Activated CD4-positive, CD25-positive, alpha-beta regulatory T cell treated with anti-CD3 and anti-CD28 coated beads, Interleukin-2, amount 50 U/mL, for 16 hours (primary cell): ENCODE measurements at places on chromosomes 6 and 20.

DNA sequence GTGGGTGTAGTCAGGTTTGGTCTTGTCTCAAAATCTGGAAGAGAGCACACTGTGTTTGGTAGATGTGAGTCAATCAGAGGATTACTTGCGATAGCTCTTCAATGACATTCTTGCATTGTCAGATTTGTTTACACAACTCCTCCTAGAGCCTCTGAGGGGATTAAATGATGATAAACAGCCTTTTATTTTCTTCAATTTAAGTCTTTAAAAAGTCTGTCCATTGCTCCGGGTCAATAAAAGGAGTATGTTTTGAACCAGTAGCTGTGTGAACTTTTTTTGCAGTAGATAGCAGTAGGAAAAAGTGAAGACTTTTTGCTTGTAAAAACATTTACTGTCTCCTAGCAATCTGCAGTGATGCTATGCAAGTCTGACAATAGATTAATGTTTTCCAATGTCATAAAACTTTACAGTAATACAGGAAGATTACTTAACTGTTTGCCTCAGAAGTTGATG, 49.9 kb downstream of the GJA1 start:
- no peak for DNase-seq

DNA sequence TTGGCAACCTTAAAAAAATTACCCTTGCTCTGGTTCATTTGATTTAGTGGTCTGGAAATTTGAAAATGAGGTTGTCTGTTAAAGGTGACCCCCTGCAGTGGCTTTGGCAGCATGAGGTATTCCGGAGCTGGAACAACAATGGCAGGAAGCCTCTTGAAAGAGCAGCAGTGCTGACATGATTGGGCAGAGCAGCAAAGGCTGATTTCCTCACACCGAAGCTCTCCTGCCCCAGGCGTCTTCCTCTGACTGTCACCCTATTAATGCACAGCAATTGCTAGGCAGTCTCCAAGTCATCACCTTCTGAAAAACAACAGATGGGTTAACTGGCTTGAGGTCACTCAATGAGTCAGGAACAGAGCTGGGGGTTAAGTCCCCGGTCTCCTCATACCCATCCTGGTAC, 241.8 kb upstream of the MMS22L start:
- DNase-seq, result no peak

DNA sequence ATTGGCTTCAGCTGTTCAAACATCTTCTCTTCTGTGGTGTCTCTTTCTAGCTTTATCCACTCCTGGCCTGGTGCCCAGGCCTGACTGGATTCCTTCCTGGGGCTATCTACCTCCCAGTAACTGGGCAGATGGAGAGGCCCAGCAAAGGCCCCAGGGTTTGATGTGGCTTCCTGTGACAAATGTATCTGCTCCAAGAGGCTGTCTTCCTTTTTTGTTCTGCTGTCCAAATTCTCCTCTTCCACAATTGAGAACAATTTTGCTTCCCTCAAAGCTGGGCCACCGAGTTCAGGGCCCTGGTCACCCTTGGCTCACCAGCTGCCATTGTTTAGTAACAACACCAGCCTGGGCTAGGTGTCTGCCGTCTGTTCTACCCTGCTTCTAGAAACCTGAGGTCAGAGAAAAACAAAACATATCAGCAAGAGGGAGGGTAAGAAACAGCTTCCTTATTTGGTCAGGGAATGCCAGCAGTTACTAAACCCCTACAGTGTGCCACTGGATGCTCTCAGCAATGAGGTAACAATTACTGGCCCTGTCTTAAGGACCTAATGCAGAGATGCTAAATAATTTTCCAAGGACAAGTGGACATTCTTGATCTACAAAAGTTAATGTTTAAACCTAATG, 3.9 kb downstream of the ZFP57 start:
- DNase-seq, result no peak

DNA sequence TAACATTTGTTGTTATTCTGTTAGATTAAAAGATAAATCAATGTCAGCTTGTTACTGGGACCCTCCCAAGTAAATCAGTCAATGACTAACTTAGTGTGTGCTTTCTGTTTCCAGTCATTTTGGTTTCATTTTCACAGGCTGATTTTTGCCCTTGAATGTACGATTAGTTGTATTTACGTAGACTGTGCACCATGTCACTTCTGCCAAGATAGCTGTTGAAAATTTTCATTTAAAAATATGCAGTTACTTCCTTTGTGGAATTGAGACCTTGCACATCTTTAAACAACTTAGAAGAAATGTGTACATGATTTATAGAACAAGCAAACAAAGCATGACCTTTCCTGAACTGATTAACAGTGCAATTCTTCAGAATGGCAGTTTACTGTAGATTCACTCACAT, 944.8 kb upstream of the CITED2 start:
- DNase-seq, result no peak

- DNase-seq, result no peak
Measured at GRCh38 chr6:36886950-36887618, 1.3 kb downstream of the C6orf89 start.

DNA sequence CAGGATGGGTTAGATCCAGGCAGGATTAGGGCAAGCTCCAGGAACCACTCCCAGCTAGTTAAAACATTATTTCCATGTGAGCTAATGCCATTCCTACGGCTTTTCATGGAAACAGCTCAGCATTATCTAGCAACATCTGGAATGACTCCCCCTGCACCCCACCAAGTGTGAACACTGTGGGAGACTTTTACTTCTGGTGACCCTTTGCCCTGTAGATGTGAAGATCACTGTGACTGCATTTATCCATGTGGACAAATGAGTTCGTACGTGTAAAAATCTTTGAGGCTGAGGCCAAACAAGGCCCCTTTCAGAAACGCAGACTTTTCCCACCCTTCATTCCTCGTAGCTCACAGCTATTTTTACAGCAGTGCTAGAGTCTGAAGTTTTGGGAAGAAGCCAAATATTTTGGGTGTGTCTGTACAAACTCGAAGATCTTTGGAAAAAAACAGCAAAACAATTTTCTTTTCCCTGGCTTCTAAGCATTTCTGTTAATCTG, 221.8 kb upstream of the SOX4 start:
- DNase-seq, result no peak

DNA sequence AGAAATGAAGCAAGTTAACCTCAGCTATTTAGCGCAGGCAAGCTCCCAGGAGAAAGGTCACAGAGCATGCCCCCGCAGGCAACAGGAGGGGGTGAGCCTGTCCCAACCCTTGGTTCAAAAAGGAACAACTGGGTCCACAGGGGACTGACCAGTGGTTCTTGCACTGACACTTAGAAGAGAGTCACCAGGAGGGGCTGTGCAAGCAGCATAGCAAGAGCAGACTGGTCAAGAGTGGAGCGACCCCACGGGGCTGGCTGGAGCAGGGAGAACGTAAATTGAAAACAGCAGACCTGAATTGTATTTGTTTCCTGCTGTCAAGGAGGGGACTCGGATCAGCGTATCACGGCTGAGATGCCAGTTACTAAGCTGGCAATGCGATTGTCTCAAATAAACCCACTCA, 32.8 kb downstream of the GABRR1 start:
- DNase-seq, result no peak

DNA sequence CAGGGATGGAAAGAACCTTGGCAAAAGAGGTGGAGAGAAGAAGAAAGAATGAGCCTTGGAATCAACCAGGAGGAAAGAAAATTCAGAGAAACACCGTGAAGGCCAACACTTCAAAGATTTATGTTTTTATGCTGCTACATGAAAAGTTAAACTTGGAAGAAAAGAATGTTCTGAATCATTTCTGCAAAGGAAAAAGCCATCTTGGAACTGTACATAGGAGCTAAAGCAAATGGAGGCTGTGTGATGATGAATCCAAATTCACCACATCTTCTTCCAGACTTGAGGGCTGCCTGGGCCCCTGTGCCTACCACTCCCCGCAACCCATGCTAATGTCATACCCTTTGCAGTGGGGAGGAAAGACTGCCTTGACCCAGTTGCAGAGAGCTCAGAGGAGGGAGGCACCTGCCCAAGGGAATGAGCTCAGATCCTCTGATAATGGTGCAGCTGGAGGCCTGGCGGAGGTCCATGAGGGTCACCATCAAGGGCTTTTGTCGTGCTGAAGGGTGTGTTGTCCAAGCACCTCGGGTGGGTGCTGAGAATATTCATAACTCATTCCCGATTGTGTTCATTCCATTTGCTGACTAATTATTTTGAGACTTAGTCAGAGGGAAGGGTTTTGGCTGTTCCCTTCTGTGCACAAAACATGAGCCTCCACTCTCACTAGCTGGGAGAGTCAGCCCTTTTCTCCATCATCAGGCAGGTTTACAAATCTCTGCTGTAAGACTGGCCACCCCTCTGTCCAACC, 245.8 kb upstream of the JAG1 start:
- DNase-seq, result no peak

GRCh38 chr20:63690898-63691710, 5.3 kb upstream of the TNFRSF6B start:
- no peak for DNase-seq

- no peak for DNase-seq
Measured at GRCh38 chr20:15446373-15446772, 1109.0 kb upstream of the FLRT3 start.

- no peak for DNase-seq
Measured at GRCh38 chr6:35363293-35363750, 21.0 kb downstream of the PPARD start.

- no peak for DNase-seq
Measured at GRCh38 chr20:1777476-1777820, 117.8 kb upstream of the SIRPA start.

DNA sequence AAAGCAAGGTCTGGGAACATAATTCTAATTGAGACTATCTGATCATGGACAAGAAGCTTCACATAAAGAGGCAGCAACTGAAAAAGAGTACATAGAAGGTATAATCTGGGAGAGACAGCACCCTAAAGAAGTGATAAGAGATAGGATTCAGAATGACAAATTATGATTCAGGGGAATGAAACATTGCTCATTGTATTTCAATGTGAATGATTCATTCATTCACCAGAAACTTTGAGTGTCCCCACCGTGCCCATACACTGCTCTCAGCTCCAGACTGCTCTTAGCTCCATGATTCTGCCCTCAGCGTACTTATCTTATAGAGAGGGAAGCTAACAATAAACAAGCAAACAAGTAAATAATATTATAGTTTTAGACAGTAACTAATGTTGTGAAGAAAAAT, 329.3 kb upstream of the IRAK1BP1 start:
- no peak for DNase-seq

DNA sequence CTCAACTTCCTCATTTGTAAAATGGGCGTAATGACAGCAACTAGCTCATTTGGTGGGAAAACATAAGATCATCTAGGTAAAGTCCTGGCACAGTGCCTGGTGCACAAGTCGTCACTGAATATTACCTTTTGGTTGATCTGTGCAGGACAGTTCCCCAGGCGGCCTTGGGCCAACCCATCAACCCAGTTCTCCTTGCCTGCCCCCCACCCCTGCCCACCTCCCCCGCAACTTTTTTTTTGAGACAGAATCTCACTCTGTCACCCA, 99.2 kb downstream of the JPH2 start:
- no peak for DNase-seq

- DNase-seq, result no peak
Measured at GRCh38 chr6:4906293-4907276, 97.3 kb downstream of the RPP40 start.

GRCh38 chr6:142800240-142800639, 144.7 kb downstream of the HIVEP2 start:
- no peak for DNase-seq

DNA sequence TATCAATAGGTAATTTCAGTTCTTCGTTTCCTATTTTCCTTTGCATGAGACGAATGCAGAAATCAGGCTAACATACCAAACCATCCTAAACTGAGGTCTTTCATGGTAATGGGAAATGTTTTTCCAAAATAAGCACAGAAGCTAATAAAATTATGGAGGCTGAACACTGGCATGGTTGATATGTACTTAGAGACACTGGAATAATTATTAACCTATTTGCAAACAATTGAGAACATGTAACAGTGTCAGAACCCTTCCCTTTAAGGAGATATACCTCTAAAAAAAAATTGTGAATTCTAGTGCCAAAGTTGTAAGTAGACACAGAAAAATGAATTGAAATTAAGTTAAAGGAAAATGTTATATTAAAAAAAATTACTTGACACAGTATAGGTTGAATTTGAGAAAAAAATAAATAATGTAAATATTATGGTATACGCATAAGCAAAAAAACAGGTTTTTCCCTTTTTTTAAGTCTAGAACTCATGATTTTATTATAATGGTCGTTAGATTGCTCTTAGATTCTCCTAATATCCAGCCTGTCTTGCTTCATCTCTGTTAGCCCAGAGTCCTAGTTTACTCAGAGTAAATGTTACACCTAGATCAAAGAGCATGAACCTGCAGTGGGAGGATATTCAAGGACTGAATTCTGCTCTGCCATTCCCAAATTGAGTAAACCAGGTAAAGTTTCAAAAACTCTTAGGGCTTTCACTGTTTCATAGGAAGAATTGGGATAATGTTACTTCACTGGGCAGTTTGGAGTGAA, 1.7 kb downstream of the SLC17A2 start:
- no peak for DNase-seq

DNA sequence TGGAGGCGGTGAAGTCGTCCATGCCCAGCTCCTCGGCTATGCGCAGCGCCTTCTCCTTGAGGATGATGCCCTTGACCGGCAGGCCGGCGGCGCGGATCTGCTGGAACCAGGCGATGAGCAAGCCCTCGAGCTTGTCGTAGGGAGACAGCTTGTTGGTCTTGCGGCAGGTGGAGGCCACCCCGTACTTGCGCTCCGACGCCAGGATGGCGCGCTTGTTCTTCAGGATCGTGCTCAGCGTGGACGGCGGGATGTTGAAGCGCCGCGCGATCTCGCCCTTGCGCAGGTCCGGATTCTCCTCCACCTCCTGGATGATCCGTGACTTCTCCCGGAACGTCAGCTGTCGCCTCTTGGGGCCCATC, 435 bp downstream of the CENPB start:
- no peak for DNase-seq

GRCh38 chr20:59087829-59088433, 45.3 kb upstream of the PRELID3B start:
- DNase-seq, result peak; percentile 78

DNA sequence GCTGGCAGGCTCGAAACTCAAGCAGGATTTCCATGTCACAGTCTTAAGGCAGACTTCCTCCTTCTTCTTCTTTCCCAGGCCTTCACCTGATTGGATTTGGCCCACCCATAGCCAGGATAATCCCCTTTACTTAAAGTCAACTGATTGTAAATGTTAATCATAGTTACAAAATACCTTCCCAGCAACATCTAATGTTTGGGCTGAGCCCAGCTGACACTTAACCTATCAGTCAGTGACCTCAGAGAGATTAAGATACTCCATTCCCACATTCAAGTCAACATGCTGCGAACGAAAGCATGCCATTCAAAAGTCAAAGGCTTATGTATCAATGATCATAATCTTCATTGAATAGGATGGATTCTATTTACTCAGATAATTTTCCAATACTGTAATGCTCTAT, 16.0 kb downstream of the MAP7 start:
- DNase-seq, result no peak
